NCI-H526 (cell line): ENCODE measurements at places on chromosomes 4 and X.

GRCh38 chr4:138199568-138200235, 42.4 kb downstream of the SLC7A11 start:
- peak; percentile 83 for DNase-seq

DNA sequence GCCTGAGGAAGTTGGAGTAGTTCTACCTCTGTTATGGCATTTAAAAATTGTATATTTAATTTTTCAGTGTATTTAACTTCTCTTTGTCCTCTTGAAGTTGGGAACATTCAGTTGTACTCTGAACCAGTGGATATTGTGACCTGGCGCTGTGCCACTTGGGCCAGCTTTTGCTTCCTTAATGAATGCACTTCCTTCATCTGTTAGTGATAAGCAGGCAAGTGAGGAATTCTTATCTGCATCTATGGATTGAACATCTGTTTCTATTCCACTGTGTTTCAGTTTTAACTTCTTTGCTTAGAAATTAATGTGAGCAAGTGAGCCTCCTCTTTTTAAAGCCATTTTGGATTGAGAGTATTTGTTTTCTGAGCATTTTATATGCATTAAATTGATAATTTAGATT, 128.3 kb downstream of the UCHL1 start:
- DNase-seq = no peak

- DNase-seq = no peak
Observed at GRCh38 chr4:10877076-10877475, 192.5 kb upstream of the CLNK start.

DNA sequence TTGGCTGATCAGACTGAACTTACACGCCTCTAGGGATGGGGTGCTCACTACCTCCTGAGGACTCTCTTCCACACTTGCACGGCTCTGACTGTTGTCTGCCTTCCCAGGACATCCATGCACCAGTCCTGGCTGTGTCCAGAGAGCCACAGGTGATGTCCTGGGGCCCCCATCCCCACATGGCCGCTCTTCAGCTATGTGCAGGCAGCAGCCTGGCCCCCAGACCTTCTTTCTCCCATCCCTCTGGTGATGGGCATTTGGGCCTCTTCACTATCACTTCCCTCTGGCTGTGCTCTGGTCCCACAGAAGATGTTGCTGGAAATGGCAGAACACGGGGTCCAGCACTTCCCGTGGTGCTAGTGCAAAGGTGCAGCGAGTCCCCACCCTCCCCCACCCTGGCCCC, 40.9 kb upstream of the HMX1 start:
- no peak for DNase-seq

GRCh38 chr4:93829820-93830687, 1.5 kb downstream of the ATOH1 start:
- no peak for DNase-seq

GRCh38 chr4:23921447-23921845, 31.6 kb upstream of the PPARGC1A start:
- no peak for DNase-seq

DNA sequence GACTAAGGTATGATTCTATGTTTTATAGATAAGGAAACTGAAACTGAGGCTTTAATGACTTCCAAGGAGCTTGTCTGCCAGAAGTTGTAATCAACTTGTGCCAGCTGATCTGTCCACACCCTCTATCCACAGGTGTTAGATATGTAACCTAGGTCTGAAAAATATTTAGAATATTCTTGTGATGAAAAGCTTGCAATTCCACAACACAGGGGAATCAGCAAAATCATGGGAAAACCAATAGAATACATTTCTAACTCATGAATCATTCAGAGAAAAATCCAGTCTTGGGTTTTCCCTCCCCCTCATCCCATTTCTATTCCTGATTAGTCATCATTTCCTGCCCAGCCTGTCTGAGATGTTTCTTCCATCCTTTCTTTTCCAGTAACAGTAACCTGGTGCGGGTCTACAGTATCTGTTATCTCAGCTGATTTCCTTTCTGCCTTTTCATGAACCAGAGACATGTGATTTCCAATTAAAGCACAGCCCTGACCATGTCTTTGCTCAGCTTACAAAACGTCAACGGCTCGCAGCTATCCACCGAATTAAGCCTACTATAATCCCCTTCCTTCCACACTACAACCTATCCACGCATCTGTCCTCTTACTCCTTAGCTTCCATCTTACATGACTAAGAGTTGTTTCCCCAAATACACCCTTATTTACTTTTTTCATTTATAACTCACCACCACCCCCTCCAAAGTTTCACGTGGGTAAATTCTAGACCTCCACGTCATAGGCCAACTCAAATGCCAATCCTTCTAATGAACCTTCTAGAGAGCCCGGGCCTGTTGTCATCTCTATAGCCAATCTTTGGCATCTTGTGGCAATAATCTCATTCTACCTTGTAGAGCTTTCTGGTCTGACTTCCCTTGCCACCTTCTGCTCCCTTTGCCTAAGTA, 961 bp upstream of the NOCT start:
- DNase-seq = no peak
